CD14-positive monocyte (primary cell): ENCODE measurements at places on chromosomes 12 and 14. TPM values are rescaled to one million over a fixed set of nuclear protein-coding genes. Genes with fewer than 3 reads are reported as not detected.
A peak's percentile ranks its signal among the peaks of the same experiment; 100 is the strongest.

DNA sequence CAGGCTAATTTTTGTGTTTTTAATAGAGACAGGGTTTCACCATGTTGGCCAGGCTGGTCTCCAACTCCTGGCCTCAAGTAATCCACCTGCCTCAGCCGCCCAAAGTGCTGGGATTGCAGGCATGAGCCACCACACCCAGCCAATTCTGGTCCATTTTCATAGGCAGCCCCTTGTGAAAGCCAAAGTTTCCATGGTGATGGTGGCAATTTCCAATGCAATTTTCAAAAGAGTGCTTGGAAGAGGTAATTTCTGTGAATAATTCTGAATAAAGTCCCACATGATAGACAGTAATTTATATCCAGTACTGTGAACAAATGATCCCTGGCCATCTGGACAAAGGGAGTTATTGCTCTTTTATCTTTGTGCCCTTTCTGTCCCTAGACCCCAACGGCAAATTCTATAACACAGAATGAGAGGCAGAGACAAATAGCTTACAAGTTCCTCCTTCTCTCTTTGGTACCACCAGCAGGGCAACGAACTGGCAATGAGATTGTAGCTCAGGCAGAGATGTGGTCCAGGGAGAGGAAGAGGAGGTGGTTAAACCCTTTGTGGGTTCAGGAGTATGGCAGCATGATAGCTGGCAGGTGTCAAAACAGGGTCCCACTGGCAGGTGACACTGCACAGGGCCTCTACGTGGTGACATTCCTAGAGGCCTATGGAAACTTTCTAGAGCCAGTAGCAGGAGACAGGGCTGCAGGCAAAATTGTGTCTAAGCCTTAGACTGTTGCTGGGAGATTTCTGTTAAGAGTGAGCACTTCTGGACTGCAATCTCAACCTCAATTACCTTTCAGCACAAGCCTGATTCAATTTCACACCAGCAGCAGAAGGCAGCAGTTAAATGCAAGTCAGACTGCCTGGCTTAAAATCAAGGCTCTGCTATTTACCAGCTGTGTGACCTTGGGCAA, 46.5 kb downstream of the NT5DC3 start:
- no peak for DNase-seq

DNA sequence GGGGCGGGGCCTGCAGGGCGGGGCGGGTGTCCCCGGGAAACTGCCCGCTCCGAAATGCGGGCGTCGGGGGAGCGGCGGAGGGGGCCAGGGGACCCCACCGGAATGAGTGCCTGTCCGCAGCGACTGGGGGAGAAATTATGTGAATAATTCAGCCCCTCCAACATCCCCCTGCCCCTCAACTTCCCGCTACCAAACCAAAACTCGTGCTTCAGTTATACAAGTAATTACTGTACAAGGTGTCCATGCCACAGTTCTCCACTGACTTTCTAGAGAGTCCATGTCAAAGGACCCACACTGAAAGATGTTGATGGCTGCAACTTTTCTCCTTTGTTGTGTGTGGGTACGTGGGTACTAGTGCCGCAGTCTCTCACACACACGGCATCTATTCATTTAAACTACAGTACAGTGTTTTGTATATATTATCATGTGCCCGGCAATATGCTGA, 414 bp upstream of the CDK17 start:
- DNase-seq: no peak

DNA sequence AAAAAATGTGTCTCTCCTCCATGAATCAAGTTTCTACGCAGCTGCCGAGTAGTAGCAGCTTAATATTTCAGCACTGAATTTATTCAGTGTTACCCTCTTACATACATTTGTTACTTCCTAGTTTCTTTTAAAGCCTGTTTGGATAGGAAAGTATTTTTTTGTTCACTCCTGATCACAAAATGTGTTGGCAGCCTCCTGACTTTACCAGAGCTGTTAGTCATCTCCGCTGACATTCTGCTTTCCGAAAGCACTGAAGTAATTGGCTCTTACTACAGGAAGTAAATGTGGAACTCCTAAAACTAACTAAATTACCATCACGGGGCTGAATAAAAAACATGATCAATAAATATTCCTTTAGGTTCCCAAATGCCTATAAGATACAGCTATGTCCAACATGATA, 225.5 kb downstream of the EPS8 start:
- DNase-seq: peak; percentile 83

DNA sequence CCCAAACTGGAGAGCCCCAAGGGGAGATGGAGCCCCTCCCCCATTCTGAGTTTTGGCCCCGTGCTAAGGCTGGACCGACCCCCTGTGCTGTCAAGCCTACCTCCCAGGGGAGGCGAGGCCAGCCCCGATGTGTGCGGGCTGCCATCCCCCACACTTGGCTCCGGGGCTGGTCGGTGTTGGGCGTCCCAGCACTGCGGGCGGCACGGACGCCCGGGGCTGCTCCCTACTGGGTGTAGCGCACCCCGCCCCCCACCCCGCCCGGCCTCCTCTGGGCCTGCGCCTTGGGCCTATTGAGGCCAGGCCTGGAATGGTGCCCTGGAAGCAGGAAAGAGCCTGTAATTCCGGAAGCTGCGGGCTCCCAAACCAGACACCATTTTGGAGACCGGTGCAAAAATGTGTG, 2.6 kb downstream of the DCAF4 start:
- DNase-seq: no peak

CLEC9A gene
- 0.59 TPM for polyA plus RNA-seq
